ENCODE measurements at places on chromosomes 13 and 19. TPM values are rescaled to one million over a fixed set of nuclear protein-coding genes. Genes with fewer than 3 reads are reported as not detected.

DNA sequence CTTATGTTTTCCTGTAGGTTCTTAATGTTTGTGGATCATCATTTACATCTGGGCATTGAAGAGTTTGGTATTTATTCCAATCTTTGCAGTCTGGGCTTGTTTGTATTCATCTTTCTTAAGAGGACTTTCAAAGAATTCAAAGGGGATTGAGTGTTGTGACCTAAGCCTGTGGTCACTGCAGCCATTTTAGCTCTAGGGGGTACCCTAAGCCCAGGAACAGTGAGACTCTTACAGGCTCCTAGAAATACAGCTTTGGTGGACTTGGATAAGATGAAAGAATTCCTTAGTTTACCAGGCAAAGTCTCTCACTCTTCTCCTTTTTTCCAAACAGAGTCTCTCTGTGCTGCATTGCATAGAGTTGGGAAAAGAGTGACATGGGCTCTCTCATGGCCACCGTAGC, 2539.0 kb upstream of the PCDH20 start:
- DNase-seq, result no peak

DNA sequence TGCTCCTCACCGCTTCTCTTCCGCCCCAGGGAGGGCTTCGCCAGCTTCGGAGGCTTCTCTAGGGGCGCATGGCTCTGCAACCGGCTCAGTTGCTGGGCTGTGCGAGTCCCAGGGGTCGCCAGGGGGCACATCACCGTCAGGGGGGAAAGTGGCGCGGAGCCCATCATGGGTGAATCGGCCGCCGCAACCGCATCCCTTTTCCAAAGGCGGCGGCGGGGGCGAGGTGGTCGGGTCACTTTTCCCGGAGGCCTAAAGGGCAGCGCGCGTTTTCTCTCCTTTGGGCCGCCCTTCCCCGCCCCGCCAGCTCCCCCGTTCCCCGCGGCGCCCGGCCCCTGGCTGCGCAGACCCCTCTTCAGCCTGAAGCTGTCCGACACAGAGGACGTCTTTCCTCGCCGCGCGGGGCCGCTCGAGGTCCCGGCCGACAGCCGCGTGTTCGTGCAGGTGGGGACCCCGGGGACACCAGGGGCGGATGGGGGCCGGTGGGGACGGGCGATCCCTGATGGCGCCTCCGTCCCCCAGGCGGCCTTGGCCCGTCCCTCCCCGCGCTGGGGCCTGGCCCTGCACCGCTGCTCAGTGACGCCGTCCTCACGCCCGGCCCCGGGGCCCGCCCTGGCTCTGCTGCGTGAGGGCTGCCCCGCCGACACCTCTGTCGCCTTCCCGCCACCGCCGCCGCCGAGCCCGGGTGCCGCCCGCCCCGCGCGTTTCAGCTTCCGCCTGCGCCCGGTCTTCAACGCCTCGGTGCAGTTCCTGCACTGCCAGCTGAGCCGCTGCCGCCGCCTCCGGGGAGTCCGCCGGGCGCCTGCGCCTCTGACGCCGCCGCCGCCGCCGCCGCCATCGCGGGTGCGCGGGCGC, 1.7 kb downstream of the TGFBR3L start:
- DNase-seq, result peak; percentile 71

DNA sequence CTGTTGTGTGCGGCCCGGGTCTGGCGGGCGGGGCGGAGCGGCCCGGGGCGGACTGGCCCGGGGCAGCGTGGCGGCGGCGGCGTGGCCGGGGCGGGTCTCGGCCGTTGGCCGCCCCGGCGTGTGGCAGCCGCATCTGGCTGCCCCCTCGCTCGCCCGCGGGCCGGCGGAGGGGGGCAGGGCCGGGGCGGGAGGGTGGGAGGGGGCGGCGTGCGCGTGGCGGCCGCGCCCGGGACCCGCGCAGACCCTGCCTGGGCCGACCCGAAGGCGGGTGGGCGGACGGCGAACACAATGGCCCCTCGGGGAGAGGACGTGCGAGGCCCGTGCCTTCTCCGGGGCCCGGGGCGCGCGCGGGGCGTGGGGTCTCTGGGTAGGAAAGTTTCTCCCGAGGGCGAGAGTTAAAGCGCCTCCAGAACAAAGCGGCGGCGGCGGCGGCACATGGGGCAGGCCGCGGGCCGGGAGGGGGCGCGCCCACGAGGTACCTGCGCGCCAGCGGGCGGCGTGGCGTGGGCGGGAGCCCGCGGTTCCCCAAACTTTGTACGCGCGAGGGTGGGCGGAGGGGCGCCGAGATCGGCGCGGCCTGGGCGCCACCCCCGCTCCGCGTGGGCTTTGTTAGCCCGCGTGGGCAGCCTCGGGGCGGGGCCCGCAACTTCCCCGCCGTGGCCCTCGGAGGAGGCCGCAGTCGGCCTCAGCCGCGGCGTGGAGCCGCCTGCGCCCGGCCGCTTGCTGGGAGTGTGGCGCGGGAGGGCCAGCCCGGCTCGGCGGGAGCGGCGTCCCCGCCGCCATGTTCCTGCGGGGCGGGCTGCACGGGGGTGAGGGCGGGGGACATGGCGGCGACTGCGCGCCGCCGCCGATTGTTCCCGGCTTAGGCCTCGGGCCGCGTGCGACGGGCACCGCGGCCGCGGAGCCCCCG, 764 bp downstream of the MIR17HG start:
- peak; percentile 88 for DNase-seq

PLD3 gene
- 61.7 TPM for total RNA-seq

GRCh38 chr19:834216-834615, 6.6 kb downstream of the AZU1 start:
- DNase-seq, result no peak

GRCh38 chr19:32750441-32751055, 31.0 kb downstream of the TDRD12 start:
- DNase-seq, result no peak

LHFPL6 gene
- 0.15 TPM for total RNA-seq

- DNase-seq, result no peak
Observed at GRCh38 chr13:107139006-107139405, 571.1 kb upstream of the ARGLU1 start.

NALCN gene
- total RNA-seq, result not detected

DNA sequence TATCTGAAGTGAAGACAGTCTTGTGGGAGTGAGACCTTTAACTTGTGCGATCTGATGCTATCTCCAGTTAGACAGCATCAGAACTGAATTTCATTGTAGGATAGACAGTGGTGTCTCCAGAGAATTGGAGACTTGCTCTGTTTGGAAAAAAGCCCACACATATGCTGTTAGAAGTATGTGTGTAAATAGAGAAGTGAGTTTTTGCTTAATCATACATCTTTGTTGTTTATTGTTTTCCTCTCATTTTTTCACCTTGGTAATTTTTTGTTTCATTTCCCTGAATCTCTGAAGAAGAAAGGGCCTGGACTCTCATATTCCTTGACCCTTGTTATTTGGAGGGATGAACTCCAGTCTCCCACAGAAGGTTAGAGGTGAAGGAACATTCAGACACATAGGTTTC, 21.8 kb downstream of the FPR3 start:
- DNase-seq, result no peak

DNA sequence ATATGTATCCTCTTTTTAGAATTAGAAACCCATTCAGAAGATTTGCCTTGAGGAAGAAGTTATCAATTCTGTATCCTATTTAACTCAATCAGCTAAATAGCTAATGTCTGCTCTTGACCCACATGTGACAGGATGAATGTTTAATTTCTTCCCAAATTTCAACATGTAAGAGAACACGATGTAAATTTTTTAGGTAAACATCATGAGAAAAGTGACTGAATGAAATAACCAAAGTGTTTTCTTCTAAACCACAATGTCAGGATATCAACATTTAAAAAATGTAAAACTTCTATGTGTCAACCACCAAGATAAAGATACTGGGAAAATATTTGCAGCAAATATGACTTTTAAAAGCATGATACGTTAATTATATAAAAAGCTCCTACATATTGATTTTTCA, 302.4 kb downstream of the DCT start:
- DNase-seq, result no peak

GRCh38 chr13:33351319-33351718, 65.8 kb upstream of the STARD13 start:
- DNase-seq, result peak; percentile 10

GRCh38 chr19:35346193-35347052, 1.3 kb upstream of the FFAR1 start:
- peak; percentile 91 for DNase-seq

GPC6 gene
- total RNA-seq, result not detected

ZSCAN1 gene
- total RNA-seq, result not detected

DNA sequence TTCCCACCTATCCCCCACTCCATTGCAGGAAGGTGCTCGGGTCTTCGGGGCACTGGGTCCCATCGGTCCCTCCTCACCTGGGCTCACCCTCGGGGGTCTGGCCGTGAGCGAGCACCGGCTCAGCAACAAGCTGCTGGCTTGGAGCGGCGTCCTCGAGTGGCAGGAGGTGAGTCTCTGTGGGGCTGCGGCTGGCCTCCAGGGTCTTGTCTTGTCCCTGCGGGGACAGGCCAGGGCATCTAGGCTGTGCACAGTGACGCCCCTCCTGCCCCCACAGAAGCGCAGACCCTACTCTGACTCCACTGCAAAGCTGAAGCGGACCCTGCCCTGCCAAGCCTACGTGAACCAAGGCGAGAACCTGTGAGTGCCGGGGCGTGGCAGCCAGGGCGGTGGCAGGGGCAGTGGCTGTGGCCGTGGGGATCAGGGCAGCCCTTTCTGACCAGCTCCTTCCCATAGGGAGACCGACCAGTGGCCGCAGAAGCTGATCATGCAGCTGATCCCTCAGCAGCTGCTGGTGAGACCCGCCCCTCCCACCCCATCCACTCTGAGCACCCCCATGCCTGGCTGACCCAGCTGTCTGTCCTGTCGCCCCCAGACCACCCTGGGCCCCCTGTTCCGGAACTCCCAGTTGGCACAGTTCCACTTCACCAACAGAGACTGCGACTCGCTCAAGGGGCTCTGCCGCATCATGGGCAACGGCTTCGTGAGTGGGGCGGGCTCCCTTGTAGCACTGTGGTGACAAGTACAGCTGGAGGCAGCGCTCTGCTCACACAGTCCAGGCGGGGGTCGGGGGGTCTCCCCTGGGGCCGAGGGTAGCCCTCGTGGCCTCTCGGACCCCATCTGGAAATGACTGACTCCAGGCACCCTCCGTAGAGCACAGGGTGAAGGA, 3.7 kb downstream of the PTOV1 start:
- DNase-seq, result peak; percentile 38

ZNF560 gene
- not detected for total RNA-seq

ZNF324 gene
- 21.0 TPM for total RNA-seq

- no peak for DNase-seq
Observed at GRCh38 chr19:15971224-15971780, 22.5 kb downstream of the OR10H4 start.

DNA sequence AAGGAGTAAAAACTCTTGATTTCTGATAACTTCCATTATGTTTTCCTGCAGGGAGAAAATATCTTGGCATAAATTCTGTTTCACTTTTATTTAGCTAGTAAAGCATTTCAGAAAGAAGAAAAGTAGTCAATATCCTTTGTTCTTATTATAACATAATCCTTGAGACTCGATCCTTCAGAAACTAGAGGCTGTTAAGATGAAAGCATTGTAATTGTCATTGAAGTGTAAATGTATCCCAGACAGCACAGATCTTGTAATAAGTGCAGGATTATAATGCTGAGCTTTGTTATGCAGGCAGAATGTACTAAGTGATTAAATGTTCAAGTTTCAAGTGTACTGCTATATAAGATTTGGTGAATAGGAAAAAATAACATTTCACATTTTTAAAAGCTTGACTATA, 225.2 kb upstream of the ATXN8OS start:
- DNase-seq, result no peak

DNA sequence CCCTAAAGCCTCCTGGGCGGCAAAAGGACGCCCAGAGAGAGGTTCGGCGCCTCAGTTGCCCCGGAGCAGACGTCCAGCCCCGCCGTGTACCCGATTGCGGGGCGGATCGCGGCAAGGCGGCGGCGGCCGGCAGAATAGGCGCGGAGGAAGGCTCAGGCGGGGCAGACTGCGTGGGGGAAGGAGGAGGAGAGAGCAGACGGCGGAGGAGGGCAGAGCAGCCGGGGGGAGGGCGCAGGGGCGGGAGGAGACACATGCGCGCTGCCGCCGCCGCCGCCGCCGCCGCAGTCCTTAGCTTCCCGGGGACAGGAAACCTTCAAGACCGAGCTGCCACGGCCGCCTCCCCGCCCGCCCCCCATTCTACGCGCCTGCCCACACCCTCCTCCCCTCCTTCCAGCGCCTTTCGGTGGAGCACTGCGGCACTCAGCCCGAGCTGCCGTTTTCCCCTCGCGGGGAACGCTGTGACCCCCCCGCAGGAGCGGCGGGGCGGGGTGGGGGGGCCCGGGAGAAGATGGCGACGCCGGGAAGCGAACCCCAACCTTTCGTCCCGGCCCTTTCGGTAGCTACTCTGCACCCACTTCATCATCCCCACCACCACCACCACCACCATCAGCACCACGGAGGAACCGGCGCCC, at the start of gene LRCH1:
TSS of gene LRCH1 (plus strand) at position 282 of the 632 bp plus-strand sequence. CDS start at position 509, 227 bp downstream.
- DNase-seq, result peak; percentile 91

JAK3 gene
- total RNA-seq, result 143 TPM

- no peak for DNase-seq
Observed at GRCh38 chr13:110261166-110262081, 45.5 kb downstream of the COL4A1 start.

IGSF23 gene
- not detected for total RNA-seq

- no peak for DNase-seq
Observed at GRCh38 chr13:83333614-83334388, 548.5 kb downstream of the SLITRK1 start.

GRCh38 chr13:33072282-33072681, 56.1 kb downstream of the KL start:
- DNase-seq, result no peak

DNA sequence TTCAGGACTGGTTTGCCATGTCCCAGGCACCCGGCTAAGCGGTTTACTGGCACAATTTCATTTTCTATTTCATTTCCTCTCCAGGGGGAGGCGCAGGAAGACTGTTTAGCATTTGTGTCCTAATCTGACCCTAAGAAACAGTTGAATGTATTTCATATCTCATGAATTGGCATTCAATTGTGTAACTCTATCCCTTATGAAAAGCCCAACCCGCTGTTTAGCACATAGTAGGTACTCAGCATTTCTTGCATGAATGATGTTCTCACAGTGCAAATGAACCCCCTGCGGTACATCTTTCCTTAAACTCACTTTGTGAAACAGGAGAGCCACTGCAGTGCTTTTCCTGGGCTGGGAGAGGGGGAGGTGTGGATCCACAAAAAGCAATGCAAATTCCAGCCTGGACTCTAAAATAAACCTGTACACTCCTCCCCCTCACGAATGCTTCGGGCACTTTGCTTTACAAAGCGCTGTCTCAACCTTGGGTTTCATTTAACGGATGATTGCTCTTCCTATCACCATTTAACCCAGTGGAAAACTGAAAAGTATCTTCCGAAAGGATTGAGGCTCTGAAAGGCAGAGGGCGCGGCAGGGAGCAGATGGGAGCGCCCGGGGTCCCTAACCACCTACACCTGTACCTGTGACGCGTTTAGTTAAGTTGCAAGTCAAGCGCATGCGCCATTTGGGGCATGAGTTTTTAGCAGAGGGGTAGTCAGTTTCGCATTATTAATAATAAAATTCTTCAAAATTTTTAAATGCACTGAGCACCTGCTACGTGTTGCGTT, 1.2 kb upstream of the EEF2 start:
- DNase-seq, result peak; percentile 86

Data from B cell (primary cell).